ENCODE measurements at places on chromosomes 2 and 18.

- DNase-seq = no peak
Measured at GRCh38 chr2:240441326-240441992, 6.0 kb downstream of the GPC1 start.

DNA sequence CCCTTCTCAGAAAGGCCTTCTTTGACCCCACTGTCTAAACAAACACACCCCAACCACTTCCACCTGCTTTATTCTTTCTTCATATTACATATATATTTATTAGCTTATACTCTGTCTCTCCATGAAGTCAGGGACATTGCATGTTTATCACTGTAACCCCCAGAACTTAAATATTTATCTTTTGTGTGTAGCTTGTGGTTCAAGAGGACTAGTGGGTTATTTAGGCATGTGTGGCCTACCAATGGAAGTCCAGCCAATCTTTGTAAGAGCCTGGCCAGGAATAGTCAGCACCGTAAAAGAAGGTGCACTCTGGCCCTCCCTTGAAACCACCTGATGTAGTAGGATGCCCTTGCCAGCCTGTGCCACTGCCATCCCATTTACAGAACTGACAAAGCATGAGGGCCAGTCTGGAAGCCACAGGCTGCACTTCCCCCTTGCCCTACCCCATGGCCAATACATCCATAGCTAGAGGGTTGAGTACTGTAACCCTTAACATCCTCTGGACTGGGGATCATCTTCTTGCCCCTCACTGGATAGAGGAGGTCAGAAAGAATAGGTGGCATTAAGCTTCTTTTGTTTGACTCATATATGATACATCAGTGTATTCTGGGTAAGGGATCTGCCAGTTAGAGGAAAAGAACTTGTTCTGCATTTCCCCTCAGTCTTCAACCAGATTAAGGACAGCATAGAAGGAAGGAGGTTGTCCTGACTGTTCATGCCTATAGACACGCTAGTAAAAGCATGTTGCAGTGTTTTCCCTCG lies 4.9 kb downstream of the NEMP2 start:
- DNase-seq = no peak

DNA sequence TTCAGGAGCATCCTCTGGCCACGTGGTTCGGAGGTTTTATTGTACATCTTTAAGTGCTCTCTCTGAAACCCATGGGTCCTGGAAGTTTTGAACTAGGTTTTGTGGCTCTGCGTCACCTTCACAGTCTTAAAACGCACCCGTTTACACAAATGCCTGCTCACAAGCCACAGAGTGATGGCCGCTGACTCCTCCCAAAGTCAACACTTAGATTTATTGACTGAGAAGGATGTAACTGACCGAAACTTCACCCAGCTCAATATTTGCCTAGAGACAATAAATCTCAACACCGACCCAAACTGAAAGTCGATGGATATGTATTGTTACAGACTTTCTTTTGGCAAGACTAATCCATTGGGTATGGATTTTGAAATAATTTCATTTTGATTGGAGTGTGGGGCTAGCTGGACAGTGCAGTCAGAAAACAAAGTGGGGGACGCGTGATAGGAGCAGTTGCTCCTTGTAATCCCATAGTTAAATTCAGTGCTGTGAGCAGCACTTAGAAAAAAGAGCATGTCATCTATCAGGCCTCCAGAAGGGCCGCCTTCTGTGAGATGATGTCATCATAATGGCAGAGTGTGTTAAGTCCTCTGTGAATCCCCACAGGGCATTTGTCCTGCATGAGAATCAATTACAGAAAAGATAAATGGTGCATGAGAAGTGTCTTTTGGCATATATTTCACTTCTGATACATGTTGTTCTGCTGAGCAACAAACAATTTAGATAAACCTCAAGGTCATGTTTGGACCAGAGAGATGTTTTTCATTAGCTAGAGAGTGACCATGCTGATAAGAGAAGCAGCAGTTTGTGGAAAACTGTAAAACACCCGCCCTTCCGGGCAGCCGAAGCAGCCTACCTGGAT lies 183.7 kb downstream of the INO80D start:
- DNase-seq = no peak

GRCh38 chr18:34848695-34849094 lies 138.6 kb downstream of the DTNA start:
- DNase-seq = no peak

- DNase-seq = no peak
Measured at GRCh38 chr2:181985632-181986205, at the start of gene PPP1R1C. Gene PPP1R1C (plus strand): TSS chr2:181985853. CDS start chr2:181986111, 258 bp downstream.

- DNase-seq = no peak
Measured at GRCh38 chr2:207231967-207232366, 66.2 kb upstream of the KLF7 start.

DNA sequence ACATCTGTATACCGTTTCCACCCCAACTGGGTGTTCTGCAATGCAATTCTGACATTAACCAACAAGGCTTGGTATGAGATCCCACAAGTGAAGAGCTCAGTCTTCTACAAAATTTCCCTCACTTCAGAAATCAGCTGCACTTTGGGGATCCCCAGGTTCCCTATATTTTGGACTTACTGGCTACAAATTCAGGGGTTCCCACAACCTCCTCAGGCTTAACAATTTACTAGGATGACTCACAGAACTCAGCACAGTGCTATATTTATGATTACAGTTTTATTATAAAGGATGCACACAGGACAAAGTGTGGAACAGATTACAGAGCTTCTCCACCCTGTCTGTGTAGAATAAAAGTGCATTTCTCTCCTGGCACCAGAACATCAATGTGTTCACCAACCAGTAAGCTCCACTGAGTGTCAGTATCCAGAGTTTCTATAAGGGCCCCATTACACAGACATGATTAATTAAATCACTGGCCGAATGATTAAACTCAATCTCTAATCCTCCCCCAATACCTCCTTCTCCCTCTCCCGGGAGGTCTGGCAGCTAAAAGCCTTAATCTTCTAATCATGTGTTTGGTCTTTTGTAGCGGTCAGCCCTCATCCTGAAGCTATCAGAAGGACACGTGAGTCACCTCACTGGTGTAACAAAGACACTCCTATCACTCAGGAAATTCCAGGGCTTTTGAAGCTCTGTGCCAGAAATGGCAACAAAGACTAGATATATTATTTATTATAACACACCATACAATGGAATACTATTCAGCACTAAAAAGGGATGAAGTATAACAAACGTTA lies 84.6 kb downstream of the SLC66A3 start:
- no peak for DNase-seq

- no peak for DNase-seq
Measured at GRCh38 chr2:16188261-16188890, 248.0 kb downstream of the MYCN start.

DNA sequence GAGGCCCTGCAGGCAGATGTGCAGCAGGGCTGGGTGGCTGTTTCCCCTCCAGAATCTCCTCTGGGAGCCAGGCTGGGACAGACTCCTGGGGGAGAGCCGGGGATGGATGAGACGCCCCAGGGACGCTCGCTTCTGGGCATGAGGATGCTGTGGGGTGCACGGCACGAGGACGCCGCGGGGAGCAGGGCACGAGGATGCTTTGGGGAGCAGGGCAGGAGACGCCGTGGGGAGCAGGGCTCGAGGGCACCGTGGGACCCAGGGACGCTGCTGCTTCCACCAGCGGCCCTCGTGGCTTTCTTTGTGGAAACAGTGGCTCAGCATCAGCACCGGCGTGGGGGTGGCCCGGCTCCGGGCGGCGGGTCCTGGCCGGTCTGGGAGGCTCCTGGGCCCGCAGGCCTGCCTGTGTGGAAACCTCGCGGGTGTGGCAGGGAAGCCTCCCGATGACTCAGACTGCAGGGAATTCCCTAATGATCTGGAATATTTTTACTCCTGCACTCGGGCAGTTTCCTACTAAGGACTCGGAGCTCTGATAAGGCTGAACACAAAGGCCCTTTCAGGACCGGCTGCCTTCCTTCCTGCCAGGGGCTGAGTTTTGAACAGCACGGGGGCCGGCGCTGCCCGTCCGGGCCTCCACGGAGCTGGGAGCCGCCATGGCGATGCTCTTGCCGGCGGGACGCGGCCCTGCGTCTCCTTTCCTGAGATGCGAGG lies 62.6 kb downstream of the NFATC1 start:
- no peak for DNase-seq

- DNase-seq = no peak
Measured at GRCh38 chr18:63819786-63820185, 44.6 kb downstream of the SERPINB7 start.

DNA sequence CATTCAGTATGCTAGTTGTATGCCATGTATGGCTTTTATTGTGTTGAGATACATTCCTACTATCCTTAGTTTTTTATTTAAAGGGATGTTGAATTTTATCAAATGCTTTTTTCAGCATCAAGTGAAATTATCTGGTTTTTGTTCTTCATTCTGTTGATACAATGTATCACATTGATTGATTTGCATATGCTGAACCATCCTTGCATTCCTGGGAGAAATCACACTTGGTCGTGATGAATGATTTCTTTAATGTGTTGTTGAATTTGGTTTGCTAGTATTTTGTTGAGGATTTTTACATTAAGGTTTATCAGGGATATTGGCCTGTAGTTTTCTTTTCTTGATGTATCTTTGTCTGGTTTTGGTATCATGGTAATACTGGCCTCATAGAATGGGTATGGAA lies 49.7 kb downstream of the CD28 start:
- no peak for DNase-seq

DNA sequence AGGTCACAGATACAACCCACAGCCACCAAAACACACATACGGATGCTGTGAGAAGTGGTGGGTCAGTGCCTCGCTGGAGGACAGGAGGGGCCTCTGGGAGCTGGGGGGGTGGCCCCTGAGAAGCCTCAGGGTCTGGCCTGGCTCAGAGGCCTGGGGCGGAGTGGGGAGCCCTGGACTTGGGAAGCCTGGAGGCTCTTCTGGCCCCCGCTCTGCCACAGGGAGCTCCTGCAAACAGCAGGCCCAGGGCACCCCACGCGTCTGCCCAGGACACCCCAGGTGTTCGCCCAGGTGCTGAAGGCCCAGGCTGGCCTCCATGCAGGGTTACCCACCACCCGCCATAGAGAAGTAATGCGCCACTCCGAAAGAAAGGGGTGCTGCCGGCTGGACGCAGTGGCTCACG lies 25.9 kb downstream of the THAP4 start:
- no peak for DNase-seq

DNA sequence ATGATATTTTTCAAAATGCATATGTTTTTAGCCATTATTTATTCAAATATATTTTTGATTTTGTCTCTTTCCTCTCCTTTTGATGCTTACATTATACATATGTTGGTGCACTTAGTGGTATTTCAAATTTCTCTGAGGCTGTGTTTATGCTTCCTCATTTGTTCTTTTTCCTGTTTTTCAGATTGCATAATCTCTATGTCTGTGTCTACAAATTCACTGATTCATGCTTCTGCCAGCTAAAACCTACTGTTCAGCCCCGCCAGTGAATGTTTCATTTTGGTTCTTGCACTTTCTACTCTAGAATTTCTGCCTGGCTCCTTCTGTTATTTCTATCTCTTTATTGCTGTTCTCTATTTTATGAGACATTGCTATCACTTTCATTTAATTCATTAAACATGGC lies 951.7 kb upstream of the CNTNAP5 start:
- no peak for DNase-seq

DNA sequence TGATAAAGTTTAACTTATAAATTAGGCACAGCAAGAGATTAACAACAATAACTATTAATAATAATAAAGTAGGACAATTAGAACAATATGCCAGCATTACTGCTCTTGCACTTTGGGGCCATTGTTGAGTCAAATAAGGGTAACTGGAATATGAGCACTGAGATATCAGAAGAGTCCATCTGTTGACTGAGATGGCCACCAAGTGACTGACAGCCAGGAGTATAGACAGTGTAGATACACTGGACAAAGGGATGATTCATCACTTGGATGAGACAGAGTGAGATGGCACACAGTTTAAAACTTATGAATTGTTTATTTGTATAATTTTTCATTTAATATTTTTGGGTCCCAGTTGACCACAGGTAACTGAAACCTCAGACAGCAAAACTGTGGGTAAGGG lies 20.0 kb downstream of the NAB1 start:
- DNase-seq = no peak

DNA sequence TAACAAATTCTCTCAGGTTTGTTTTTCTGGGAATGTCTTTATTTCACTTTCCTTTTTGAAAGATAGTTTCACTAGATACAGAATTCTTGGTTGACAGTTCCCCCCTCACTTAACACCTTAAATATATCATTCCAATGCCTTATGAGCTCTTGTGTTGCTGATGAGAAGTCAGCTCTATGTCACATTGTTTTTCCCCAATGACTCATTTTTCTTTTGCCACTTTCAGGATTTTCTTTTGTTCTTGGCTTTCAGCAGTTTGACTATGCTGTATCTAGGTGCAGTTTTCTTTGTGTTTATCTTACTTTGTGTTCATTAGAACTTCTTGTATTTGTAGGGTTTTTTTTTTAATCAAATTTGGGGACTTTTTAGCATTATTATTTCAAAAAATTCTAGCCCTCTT lies 5.6 kb upstream of the RALBP1 start:
- no peak for DNase-seq

- DNase-seq = no peak
Measured at GRCh38 chr2:30155202-30155601, 8.4 kb downstream of the YPEL5 start.

- DNase-seq = no peak
Measured at GRCh38 chr2:128271597-128271910, 47.1 kb downstream of the HS6ST1 start.

GRCh38 chr2:68740400-68740914 lies 5.8 kb downstream of the ARHGAP25 start:
- DNase-seq = no peak

GRCh38 chr2:97703741-97704140 lies 9.6 kb upstream of the ZAP70 start:
- DNase-seq = no peak

DNA sequence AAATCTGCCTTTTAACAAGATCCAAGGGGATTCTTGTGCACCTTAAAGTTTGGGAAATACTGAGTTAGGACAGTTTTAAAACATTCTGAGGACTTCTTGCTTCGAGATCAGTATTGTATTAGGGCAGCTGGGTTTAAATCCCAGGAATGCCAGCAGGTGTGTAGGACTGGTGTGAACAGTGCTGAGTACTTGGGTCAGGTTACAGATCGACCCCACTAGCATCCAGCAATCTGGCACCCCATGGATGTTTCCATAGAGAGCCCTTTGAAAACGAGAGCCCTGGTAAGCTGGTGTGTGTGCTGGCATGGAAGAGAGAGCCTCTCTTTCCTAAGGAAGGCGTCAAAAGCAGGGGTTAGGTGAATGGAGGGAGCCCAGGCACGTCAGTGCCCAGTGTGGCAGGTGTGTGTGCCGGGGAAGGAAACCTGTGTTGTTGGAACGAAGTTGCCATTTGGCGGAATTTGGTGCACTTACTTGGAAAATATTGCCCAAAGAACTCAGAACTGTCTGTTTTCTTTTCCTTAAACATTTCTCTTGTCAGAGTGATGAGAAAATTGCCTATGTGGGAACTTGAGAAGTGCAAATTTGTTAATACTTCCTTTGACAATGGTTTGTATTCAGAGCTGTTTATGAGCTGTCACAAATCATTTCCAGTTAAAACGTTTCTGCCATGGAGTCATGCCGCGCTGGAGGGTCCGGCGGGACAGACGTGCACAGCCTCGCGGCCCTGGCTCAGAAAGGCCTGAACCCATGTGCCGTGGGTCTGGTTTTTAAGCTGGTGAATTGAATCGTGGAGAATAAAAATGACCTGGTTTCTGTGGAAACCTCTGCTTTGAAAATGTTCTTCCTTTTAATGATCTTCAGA lies 38.1 kb downstream of the LDLRAD4 start:
- no peak for DNase-seq

- DNase-seq = no peak
Measured at GRCh38 chr2:159030674-159031380, 62.4 kb downstream of the TANC1 start.

- no peak for DNase-seq
Measured at GRCh38 chr2:20224716-20225293, at the start of gene SDC1. Gene SDC1 (minus strand): TSS chr2:20225130. CDS start chr2:20224867, 263 bp downstream.

Data from effector memory CD4-positive, alpha-beta T cell (primary cell).